Kidney epithelial cell (primary cell): ENCODE measurements at places on chromosomes 5 and 9. TPM values are rescaled to one million over a fixed set of nuclear protein-coding genes. Genes with fewer than 3 reads are reported as not detected.

Gene PCDHAC1
- total RNA-seq: 0.07 and 0.17 TPM in 2 replicates

Gene PDE6A
- total RNA-seq: not detected in 2 replicates

Gene NR5A1
- total RNA-seq: not detected in 2 replicates

Gene BSPRY
- total RNA-seq: 9.1 and 9.6 TPM in 2 replicates

Gene SLC34A1
- not detected in 2 replicates for total RNA-seq

Gene SPATA6L
- 1.3 and 2.5 TPM in 2 replicates for total RNA-seq

Gene CDO1
- 9.7 and 11.7 TPM in 2 replicates for total RNA-seq

Gene RUFY1
- total RNA-seq: 43.8 and 56.5 TPM in 2 replicates

Gene TCF7
- total RNA-seq: 3.6 and 4.8 TPM in 2 replicates

Gene CDKN2B-AS1
- 0.04 and 0.14 TPM in 2 replicates for total RNA-seq

Gene GFRA3
- total RNA-seq: 0.08 TPM in 1 of 2 replicates, not detected in the other

Gene BOD1
- 76.8 and 81.7 TPM in 2 replicates for total RNA-seq

Gene RNF208
- total RNA-seq: 3.1 and 4.2 TPM in 2 replicates

Gene SPRY4
- total RNA-seq: 34.7 and 36.9 TPM in 2 replicates

Gene ACOT12
- not detected in 2 replicates for total RNA-seq

Gene SLC34A3
- 0.25 TPM in 1 of 2 replicates, not detected in the other for total RNA-seq

Gene SVEP1
- total RNA-seq: 1.6 and 2.3 TPM in 2 replicates

Gene ERBIN
- total RNA-seq: 58.1 and 66.6 TPM in 2 replicates

Gene LHX3
- total RNA-seq: not detected in 2 replicates

Gene SHROOM1
- total RNA-seq: 6.7 and 9.8 TPM in 2 replicates

Gene ZBTB43
- 11.8 and 12.7 TPM in 2 replicates for total RNA-seq

Gene MEGF10
- total RNA-seq: 0.96 and 1.3 TPM in 2 replicates

Gene HEMGN
- total RNA-seq: not detected in 2 replicates

Gene HRCT1
- 0.58 TPM in 1 of 2 replicates, not detected in the other for total RNA-seq

Gene GLRA1
- total RNA-seq: not detected in 2 replicates

Gene FOXD4L6
- total RNA-seq: not detected in 2 replicates

Gene C1QTNF3
- 1.1 and 1.2 TPM in 2 replicates for total RNA-seq

Gene ZDHHC11B
- 0.25 and 0.55 TPM in 2 replicates for total RNA-seq

Gene SCAI
- 2.3 and 5.8 TPM in 2 replicates for total RNA-seq

Gene GMCL2
- not detected in 2 replicates for total RNA-seq

Gene LRRTM2
- total RNA-seq: 0.25 TPM in 1 of 2 replicates, not detected in the other

Gene TSLP
- 0.29 and 0.68 TPM in 2 replicates for total RNA-seq

Gene F12
- 4.0 and 5.1 TPM in 2 replicates for total RNA-seq

Gene PRELID2
- 9.4 and 9.7 TPM in 2 replicates for total RNA-seq

Gene HSPB3
- total RNA-seq: 0.50 TPM in 1 of 2 replicates, not detected in the other

Gene EMB
- 8.4 and 15.1 TPM in 2 replicates for total RNA-seq

Gene TEX53
- total RNA-seq: not detected in 2 replicates

Gene FBLL1
- total RNA-seq: 0.84 and 1.0 TPM in 2 replicates

Gene ZNG1E
- total RNA-seq: 34.8 and 38.9 TPM in 2 replicates

Gene KCNMB1
- total RNA-seq: 0.04 TPM in 1 of 2 replicates, not detected in the other

Gene PCDHGA11
- total RNA-seq: 6.7 and 7.4 TPM in 2 replicates

Gene CATSPER3
- total RNA-seq: 0.13 TPM in 1 of 2 replicates, not detected in the other

Gene SPATA31A3
- total RNA-seq: not detected in 2 replicates

Gene FGF18
- 0.34 TPM in 1 of 2 replicates, not detected in the other for total RNA-seq

Gene LMBRD2
- 6.7 and 7.8 TPM in 2 replicates for total RNA-seq

Gene ENTREP1
- total RNA-seq: 3.1 and 3.8 TPM in 2 replicates

Gene IFNB1
- not detected in 2 replicates for total RNA-seq

Gene TLX3
- 0.14 and 0.58 TPM in 2 replicates for total RNA-seq

Gene RMI1
- 4.5 and 6.7 TPM in 2 replicates for total RNA-seq

Gene PCDHB2
- total RNA-seq: 5.7 and 5.8 TPM in 2 replicates

Gene SMIM15
- total RNA-seq: 69.9 and 76.9 TPM in 2 replicates

Gene ANKRD34B
- 1.5 and 2.2 TPM in 2 replicates for total RNA-seq

Gene CERCAM
- 105 and 114 TPM in 2 replicates for total RNA-seq
